ENCODE measurements at places on chromosomes 1 and 21.

- DNase-seq = no peak
These were observed 264.3 kb downstream of the RHOU start for GRCh38 chr1:228999446-229000170.

DNA sequence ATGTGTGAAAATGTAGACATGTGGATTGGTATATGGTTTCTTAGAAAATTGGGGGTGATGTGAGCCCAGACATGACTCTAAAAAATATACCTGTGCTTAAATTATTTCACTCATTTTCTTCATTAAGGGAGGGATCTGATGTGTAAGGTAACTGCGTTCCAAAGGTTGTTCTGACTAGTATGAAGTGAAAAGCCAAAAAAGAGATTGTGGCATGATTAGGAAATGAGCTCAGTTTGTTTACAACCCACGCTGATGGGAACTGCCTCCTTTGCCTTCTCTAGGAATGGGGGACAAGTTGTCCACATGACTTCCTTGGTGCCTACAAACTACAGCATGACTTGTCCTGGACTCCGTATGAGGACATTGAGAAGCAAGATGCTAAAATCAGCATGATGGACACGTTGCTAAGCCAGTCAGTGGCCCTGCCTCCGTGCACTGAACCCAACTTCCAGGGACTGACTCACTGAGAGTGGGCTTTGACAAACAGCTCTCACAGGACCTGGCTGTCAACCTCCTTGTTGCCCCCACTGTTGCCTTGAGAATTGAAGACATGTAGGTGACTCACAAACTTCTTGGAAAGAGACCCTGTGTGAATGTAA, 8.0 kb downstream of the C1orf50 start:
- DNase-seq = no peak

- DNase-seq = no peak
These were observed 84.2 kb upstream of the DISP3 start for GRCh38 chr1:11394592-11395245.

- DNase-seq = no peak
These were observed 158.3 kb downstream of the NPHP4 start for GRCh38 chr1:5833911-5834310.

GRCh38 chr1:222452031-222452430, 95.9 kb downstream of the HHIPL2 start:
- DNase-seq = no peak

GRCh38 chr21:44702111-44702972, 5.4 kb downstream of the KRTAP10-12 start:
- DNase-seq = peak; percentile 37

DNA sequence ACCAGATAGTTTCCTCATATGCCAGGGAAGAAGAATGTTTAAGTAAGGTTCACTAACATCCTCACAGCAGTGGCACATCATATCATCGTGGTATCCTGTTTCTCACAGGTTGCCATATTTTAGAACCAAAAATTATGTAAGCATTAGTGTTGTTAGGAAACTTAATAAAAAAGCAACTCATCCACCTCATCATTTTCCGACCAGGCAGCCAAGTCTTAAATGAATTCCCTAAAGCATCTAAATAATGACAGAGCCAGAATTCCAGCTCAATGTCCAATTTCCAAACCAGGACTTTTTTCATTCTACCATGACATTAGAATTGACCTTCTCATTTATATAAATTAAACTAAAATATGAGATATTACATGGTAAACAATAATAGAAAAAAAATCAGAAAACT, 272.7 kb downstream of the NTNG1 start:
- DNase-seq = no peak

GRCh38 chr1:159854116-159854692, 8.3 kb downstream of the VSIG8 start:
- peak; percentile 64 for DNase-seq

- no peak for DNase-seq
These were observed 49.8 kb downstream of the ADAMTS1 start for GRCh38 chr21:26795412-26795805.

DNA sequence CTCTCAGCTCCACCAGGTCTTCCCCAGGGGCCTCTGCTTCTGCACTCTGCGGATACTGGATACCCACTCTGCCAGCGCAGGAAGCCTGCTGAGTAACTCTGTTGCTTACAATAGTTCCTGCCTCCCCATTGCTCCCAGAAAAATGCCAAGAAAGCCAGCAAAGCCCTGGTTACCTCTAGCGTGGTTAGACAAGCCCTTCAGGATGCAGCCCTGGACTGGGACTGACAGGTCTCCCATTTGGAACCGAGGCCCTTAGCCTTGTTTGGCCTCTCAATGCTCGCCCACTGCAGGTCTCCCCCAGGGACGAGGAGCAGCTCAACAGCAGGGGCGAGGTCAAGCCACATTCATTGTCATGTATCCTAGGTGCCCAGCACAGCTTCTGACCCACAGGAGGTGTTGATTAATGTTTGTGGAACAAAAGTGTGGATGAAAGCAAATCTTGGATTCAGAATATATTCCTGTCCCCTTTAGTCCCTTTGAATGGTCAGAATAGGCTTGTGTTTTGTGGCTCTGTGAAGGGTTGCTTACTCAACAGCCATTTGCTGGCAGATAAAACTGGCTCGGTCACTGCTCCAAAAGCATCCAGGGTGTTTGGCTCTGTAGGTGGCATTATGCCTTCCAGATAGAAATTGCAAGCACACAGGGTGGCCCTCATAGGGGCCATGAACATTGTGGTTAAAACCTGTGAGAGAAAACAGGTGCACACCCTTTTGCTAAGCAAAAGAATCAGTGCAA, 58.9 kb downstream of the C1orf198 start:
- DNase-seq = no peak

DNA sequence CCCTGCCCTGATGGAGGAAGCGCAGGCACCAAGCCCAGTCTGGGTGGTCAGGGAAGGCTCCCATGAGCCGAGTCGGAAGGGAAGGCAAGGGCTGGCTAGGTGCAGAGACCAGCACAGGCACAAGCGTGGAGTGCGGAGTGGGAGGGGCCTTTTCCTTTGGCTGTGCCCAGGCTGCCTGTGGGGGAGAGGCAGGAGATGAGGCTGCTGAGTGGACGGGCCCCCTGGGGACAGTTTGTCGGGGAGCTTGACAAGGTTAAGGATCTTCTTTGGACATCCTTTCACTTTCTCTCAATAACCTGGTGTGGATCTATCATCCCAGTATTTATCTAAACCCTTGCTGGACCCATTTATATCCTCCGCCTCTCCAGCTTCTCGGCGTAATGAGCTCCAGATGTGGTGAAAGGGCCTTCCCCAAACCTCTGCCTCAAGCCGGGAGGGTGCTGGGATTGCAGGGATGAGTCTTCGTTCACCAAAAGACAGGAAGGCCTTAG, 42.9 kb downstream of the EPHB2 start:
- no peak for DNase-seq

GRCh38 chr1:65372557-65372956, 47.9 kb upstream of the LEPR start:
- DNase-seq = no peak

GRCh38 chr1:76862447-76862846, 4.8 kb upstream of the ST6GALNAC5 start:
- DNase-seq = no peak

DNA sequence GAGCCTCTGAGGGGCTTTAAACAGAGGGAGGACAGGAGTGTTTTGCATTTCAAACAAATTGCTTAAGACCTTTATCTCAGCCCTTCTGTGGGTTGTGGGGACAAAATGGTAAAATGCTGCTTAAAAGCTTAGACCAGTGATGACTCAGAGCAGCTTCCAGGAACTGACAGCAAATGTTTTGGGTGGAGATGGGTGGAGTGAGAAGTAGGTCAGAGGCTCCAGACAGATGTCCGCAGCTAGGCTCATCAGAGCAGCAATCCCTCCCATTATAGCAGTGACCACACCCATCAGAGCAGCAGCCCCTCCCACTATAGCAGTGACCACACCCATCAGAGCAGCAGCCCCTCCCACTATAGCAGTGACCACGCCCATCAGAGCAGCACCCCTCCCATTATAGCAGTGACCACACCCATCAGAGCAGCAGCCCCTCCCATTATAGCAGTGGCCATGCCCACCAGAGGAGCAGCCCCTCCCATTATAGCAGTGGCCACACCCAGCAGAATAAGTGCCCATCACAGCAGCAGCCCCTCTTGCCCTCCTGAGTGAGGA, 532.2 kb downstream of the MATN1 start:
- DNase-seq = no peak

DNA sequence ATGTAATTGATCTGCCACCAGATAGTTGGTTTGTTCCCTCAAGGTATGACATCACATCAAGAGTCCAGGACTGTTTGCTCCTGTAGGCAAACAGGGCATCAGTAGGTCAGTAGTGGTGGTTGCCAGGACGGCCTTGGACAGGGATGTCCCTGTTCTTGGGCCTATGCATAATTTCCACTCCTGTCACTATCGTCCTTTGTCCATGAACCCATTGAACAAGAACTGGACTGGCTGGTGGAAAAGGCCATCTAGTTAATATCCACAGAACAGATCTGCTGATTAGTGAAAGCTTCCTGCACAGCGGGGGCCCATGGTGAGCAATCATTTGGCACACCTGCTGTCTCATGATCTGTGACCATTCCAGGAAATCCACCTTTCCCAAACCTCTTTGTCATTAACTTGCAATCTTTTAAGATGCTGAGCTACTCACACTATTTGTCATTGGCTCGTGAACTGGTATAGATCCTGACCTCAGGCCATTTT, 12.4 kb upstream of the BSDC1 start:
- DNase-seq = no peak

DNA sequence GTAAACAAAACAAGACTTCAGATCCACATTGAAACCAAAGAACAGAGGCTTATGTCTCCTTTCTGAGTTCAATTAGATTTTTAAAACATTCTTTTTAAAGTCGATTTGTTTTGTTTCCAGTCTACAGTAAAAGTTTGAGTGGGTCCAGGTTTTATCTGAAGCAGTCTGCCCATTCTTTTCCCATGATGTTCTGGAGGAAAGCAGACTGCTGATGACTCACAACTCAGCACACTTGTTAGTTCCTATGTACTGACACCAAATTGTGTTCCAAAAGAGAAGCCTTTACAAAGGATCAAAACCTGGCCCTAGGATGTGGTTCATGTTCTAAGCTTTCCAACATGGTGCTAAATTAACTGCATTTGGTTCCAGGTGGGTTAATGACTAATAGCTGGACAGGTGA, 11.4 kb upstream of the CCN1 start:
- DNase-seq = no peak

GRCh38 chr1:234000557-234001041, 96.1 kb downstream of the SLC35F3 start:
- DNase-seq = no peak

GRCh38 chr1:31712630-31713029, 8.8 kb upstream of the COL16A1 start:
- DNase-seq = no peak

DNA sequence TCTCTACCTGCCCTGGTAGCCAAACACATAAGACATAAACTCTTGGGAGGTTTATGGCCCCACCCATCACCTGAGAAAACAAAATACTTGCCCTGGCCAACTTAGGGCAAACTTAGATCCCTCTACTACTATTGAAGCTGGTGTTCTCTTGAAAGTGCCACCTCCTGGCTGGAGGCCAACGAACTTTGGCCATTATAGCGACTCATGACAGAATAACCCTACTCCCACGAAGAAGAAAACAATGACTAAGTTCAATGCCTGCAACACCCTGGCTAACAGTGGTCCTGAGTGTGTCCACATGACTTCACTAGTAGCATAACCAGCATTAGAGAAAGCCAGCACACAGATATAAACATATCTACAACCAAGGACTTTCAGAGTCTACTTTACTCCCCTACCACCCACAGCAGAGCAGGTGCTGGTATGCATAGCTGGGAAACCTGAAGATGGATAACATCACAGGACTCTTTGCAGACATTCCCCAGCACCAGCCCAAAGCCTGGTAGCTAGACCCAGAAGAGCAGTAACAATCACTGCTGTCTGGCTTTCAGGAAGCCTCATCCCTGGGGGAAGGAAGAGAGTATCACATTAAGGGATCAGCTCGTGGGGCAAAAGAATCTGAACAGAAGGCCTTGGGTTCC, 81.0 kb downstream of the SLC30A10 start:
- DNase-seq = no peak

- peak; percentile 65 for DNase-seq
These were observed 11.8 kb downstream of the ZBTB17 start for GRCh38 chr1:15963968-15964648.

DNA sequence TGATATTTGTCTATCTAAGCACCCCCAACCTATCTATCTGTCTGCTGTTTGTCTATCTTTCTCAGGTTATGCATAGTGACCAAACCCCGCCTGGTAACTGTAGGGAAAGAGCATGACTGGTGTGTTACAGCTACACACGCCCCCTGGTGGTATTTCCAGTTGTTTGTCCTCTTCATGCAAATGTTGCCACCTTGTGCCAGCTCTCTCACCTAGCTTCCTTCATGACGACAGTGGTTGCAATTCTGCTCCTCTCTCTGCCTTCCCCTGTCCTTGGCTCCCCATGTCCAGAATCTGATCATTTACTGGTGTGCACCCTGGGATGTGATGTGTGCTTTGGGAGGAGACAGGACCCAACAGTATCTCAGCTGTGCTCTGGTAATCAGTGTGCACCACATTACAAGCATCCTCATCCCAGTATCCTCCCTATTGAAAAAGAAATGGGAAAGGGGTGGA, 8.1 kb upstream of the INKA2 start:
- DNase-seq = peak; percentile 77

DNA sequence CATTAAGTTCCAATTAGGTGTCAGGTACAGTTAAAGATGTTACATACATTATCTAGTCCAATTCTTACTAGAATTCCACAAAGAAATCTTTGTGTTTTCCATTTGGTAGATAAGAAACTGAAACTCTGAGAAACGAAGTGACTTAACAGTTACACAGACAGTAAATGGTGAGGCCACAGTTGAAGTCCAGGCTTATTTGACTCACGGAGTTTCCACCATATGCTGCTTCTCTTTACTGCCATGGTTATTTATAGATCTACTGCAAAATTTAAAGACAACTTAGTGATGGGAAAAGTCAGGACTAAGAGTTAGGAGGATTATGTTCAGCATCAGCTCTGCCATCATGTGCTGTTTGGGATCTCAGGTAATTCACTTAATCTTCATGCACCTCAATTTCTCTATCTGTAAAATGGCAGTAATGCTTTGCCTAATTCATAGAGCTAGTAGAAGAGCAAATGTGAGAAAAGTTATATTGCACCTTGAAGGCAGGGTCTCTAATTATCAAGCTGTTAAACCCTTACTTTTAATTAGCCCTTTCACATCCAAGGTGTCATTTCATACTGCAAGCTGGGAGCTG, 26.2 kb upstream of the SAMSN1 start:
- DNase-seq = no peak

GRCh38 chr1:54384918-54385726, 21.1 kb downstream of the SSBP3 start:
- DNase-seq = no peak

DNA sequence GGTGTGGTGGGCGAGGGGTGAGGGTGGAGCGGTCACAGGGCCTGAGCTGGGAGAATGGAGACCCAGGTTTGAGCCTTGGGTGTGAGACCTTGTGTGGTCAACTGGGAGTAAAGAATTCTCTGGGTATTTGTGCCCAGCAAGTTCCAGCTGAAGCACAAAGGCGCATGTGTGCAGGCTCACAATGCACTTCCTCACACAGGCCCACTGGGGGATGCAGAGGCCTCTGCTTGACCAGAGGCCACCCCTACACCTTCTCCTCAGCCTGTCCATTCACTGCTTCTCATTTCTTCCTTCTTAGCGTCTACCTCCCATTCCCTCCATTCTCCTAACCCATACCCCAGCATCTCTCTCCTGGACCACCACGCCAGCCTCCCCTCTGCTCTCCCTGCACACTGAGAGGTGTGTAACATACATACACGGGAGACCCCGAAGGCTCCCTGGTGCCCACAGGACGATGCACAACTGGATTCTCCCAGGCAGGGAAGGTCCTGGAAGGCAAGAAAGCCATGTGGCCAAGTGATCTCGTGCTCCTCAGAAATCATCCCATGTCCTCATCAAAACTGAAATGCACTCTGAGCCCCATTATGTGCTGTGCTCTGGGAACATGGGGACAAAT, 12.3 kb upstream of the TTC39A start:
- peak; percentile 35 for DNase-seq
